ENCODE measurements at places on chromosomes 1 and 21.

DNA sequence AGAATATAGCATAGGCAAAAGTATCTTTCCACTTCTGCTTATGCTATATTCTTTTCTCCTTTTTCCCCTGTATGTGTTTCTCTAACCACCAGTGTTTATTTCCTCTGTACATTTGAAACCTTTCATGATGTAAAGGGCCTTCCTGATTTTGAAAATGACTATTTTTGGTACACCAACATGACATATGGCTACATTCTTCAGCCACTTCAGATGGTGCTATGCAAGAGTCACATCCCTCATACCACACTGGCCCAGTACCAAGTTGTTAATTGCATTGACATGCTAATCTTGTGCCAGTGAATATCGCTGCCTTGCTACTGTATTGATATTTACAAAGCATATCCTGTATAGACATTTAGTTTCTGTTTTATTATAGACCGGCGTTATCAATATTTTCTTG, 408.7 kb downstream of the NCAM2 start:
- DNase-seq, result no peak

DNA sequence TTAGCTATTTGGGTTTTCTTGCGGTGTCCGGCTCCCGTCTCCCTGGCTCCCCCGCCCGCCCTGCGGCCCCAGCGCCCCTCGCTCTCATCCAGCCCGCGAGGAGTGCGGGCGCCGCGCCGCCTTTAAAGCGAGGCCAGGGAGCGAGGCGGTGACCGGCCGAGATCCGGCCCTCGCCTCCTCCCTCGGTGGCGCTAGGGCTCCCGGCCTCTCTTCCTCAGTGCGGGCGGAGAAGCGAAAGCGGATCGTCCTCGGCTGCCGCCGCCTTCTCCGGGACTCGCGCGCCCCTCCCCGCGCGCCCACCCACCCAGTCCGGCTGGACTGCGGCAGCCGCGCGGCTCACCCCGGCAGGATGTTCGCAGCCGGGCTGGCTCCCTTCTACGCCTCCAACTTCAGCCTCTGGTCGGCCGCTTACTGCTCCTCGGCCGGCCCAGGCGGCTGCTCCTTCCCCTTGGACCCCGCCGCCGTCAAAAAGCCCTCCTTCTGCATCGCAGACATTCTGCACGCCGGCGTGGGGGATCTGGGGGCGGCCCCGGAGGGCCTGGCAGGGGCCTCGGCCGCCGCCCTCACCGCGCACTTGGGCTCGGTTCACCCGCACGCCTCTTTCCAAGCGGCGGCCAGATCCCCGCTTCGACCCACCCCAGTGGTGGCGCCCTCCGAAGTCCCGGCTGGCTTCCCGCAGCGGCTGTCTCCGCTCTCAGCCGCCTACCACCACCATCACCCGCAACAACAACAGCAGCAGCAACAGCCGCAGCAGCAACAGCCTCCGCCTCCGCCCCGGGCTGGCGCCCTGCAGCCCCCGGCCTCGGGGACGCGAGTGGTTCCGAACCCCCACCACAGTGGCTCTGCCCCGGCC, 492 bp downstream of the HLX start:
- DNase-seq, result no peak

GRCh38 chr1:16396591-16396990, 29.5 kb downstream of the SZRD1 start:
- no peak for DNase-seq

GRCh38 chr1:61120246-61120840, 38.0 kb downstream of the NFIA start:
- no peak for DNase-seq

DNA sequence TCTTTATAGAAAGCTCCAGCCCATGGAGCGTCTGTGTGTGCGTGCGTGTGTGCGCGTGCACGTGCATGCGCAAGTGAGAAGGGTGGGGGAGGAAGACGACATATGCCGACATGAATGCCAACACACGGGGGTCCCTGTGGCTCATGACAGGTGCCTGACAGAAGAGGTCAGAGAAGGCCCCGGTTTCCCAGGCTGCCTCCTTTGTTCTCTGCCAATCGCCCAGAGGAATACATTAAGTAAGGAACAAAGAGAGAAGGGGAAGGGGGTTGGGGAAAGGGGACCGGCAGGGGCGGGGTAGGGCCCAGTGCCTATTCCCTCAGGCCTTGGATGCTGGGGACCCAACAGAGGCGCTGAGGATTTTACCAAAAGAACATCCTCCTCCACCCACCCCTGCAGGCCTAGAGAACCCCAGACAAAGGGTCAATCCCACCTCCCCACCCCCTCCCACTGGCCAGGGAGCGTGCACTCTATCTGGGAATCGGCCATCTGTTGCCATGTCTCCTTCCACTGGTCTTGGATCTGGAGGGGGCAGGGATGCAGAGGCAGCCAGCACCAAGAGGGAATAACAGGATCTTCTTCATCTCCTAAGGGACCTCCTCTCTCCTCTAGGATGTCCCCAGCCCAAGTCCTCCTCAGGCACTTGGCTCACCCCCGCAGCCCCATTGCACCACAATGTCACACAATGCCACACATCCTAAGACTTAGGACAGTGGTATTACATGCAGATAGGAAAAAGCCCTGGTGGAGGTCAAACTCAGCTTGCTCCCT, 39.4 kb downstream of the PIK3C2B start:
- DNase-seq, result no peak

DNA sequence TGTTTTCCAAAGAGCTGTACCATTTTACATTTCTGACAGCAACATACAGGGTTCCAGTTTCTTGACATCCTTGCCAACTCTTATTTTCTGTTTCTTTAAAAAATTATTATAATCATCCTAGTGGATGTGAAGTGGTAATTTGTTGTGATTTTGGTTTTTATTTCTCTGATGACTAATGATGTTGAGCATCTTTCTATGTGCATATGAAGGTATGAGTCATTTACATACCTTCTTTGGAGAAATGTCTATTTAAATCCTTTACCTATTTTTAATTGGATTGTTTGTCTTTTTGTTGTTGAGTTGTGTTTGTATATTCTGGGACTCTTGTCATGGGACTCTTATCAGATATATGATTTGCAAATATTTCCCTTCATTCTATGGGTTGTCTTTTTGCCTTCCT, 20.8 kb upstream of the MPC2 start:
- no peak for DNase-seq

DNA sequence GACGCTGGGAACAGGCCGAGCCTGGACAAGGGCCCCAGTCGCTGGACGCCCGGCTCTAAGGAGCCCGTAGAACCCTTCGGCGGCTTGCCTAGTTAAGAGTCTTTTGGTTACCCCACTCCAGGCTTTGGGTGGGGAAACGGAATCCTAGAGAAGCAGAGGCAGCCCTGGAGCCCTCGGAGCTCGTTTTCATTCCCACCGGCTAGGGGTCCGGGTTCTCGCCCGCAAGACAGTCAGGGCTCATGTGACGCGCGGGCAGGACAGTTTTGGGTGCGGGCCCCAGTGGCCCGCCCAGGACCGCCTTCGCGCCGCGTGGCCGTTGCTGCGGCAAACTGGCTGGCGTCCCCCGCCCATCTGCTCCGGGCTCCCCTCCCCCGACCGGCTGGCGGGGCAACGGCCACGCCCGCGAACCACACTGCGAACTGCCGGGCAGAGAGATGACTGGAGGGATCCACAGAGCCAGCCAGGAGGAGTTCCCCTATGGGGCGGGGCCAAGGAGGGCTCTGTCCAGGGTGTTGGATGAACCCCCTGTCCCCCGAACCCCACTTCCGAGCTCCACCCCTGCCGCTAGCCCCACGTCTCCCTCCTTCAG, 829 bp upstream of the HES2 start:
- DNase-seq, result no peak

- DNase-seq, result no peak
Measured at GRCh38 chr21:37264808-37265207, 2.3 kb downstream of the VPS26C start.

DNA sequence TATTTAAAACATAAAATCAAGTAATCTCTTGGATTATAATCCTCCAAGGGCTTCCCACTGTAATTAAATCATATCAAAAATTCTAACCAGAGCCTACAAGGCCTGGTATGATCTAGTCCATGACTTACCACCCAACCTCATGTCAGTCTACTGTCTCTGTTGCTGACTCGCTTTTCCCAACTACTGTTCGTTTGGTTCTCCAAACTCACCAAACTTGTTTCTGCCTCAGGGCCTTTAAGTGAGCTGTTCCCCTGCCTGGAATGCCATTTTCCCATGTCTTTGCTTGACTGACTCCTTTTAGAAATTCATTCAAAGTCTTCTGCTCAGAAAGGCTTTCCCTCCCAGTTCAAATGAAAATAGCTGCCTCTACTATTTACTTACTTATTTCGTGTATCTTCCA, 95.9 kb downstream of the ZC3H11B start:
- DNase-seq, result no peak

DNA sequence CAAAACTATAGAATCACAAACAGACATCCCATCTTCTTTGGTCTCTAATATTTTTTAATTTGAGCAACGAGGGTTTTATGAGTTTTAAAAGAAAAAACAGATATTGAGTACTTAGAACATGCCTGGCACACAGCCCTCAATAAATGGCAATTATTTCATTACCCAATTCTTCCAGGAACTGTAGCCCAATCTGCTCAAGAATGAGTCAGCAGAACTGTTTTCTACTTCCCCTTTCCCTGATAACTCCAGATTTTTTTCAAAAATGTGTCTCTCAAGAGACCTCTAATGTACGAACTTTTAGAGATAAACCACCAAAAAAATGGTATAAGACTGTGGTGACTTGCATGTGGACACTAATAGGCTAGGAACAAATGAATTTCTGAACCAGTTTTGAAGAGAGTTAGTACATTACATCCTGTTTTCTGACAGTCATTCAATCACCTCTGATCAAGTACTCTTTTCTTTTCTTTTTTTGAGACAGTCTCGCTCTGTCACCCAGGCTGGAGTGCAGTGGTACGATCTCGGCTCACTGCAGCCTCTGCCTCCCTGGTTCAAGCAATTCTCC, 11.5 kb downstream of the ABL2 start:
- no peak for DNase-seq

- no peak for DNase-seq
Measured at GRCh38 chr1:83691953-83692500, 306.9 kb downstream of the TTLL7 start.

GRCh38 chr1:222955964-222956363, 141.1 kb downstream of the DISP1 start:
- no peak for DNase-seq

GRCh38 chr1:55326496-55327243, 111.5 kb upstream of the USP24 start:
- no peak for DNase-seq

GRCh38 chr1:74161497-74161896, 36.5 kb downstream of the LRRIQ3 start:
- DNase-seq, result no peak

DNA sequence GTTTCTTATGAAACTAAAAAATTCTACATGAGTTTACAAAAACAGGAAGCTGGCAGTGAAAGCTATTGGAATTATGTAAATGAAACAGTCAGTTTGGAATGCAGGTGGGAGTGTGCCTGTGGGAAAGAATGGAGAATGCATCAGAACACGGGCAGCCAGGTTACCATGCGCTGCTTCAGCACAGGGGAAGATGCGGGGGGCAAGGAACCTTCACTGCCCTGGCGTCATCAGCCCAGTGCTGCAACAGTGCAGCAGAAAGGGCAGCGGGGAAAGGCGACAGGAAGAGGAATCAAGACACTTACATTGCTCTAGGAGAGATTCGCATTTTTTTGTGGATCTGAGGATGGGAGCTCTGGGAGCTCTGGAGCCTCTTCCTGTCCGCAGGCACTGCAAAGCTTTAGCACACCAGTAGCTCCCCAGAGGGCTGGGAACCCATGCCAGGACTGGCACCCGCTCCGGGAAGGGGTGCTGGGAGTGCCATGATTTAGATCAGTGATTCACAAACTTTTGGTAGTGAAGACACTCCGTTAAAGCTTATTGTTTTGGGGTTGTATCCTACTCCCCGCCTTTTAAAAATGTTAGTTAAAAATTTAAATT, 64.1 kb upstream of the WDR26 start:
- no peak for DNase-seq

- DNase-seq, result no peak
Measured at GRCh38 chr1:207747627-207748492, 4.0 kb upstream of the CD46 start.

GRCh38 chr1:222697826-222698225, 14.5 kb downstream of the AIDA start:
- DNase-seq, result no peak

DNA sequence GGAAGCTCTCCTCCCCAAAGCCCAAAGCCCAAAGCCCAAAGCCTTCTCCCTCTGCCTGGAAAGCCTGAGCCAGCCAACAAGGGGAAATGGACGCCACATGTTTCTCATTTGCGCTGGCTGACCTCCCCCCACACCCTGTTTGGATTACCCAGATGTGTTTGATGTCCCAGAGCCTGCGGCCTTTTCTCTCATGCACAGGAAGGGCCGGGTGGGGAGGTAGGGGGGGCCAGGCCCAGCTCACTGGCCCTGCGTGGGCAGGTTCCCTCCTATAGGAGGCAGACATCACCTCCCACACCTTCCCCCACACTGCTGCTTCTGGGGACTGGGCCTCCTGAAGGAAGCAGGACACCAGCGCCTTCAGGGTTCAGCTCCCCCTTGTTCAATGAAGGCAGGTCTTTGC, 116.3 kb downstream of the NAV1 start:
- DNase-seq, result no peak

DNA sequence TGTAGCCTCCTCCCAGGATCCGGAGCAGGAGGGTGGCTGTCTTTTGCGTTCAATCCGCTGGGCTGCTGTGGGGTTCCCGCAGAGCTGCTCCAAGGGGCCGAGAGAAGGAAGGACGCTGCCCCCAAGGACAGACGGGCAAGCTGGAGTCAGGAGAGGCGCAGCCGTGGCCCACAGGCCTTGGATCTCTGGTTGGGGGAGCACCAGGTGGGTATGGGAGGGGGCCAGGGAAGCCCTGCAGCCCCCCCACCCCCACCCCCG, 15.9 kb upstream of the SKI start:
- no peak for DNase-seq

- DNase-seq, result no peak
Measured at GRCh38 chr1:46767649-46768282, 31.1 kb upstream of the CYP4B1 start.

DNA sequence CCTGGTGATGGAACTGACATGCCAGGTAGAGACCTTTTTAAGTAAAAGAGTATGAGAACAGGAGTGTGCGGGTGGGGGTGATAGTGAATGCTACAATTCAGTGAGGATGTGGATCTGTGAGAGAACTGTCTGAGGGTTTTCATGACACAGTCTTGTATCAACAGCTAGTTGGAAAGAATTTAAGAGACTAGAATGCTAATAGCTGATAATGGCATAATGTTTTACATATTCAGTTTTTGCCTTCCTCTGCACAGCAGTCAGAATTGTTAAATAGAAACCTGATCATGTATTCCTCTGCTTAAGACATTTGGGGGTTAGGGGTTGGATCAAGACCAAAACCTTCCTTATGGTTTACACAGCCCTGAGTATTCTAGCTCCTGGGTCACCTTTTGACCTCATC, 152.8 kb upstream of the ZRANB2 start:
- DNase-seq, result no peak

- DNase-seq, result no peak
Measured at GRCh38 chr1:236561976-236562375, 38.2 kb downstream of the LGALS8 start.
